AG09309 (cell line): ENCODE measurements at places on chromosomes 2 and 18.

GRCh38 chr2:189363559-189363958 lies 77.7 kb upstream of the WDR75 start:
- no peak for DNase-seq

DNA sequence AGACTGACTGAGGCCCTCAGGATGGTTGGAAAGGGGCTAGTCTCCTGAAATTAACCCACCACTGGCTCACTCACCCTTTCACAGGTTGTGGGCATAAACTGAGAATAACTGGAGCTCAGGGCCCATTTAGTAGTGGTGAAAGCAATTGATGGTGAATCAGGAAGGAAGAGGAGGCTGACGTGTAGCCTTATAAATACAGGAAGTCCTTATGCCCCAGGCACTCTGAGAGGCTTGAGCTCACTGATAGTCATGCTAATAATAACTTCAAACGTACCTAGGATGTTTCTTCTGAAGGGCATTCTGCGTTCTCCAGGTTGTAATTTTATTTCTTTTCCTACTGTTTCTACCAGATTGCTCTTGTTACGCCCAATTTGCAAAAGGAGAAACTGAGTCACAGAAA lies 328.4 kb downstream of the CLIP4 start:
- no peak for DNase-seq

DNA sequence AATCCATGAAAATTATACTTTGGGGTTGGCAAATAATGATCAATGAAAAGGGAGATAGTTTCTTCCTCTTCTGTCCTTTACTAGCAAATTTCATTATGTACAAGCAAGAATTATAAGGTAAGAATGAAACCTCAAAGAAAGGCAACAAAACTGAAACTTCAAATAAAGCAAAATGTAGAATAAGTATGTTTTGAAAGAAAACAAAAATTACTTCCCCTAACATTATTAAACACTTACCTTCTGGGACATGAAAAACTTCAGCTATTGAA lies 29.4 kb downstream of the THADA start:
- no peak for DNase-seq

DNA sequence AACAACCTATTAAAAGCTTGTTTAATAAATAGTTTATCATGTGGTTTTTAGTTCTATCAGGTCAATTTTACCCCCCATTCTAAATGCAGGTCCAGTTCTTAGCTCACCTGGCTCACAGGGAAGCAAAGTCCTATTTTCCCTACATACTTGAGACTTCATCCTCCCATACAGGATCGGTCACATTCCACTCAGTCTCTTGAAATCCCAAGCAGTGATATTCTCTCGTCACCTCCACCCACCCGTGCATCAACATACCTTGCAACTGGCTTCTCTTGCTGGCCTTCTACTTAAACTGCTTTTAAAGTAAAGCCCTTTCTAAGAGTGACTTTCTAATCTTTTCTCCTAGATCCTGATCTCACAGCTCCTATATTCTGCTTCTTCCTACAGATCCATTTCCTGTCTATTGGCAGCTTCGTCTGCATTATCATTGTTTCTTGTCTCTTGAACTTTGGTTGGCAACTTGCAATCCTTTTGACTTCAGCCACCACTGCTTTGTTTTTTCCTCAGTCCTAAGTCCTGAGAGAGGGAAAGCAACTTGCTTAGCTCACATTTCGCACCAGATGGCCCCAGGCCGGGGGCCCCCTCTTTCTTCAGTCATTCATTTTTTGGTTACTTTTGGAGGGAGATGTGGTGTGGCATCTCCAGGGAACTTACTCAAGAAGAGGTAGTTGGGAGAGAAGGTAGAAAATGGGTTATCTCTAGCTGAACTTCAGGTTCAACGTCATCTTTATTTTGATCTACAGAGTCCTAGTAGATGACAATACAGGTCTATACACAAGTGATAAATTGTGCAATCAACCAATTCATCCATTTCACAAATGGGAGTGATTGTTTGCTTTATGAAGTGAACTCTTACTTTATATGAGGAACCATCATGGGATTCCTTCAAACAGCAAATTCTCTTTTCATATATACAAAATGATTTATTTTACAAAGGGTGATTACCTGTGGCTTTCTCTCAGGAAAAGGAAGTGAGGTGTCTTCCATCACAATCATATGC lies 23.9 kb upstream of the NCOA1 start:
- no peak for DNase-seq

DNA sequence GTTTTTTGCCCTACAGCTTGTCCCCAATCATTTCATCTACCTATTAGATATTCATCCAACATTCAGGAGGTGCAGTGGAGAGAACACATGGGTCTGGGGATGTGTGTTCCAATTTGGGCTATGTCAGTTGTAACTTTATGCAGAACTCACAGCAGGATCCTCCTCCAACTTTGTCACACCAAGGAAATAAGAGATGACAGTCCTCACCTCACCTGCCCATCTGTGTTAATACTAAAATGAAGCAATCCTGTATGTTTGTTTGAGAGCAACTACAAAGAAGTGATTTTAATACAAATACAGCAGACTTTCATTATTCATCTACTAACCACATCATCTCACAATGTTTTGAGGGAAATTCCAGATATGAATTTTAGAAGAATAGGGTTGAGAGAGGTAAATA lies 126.7 kb downstream of the ARHGAP15 start:
- DNase-seq: no peak

DNA sequence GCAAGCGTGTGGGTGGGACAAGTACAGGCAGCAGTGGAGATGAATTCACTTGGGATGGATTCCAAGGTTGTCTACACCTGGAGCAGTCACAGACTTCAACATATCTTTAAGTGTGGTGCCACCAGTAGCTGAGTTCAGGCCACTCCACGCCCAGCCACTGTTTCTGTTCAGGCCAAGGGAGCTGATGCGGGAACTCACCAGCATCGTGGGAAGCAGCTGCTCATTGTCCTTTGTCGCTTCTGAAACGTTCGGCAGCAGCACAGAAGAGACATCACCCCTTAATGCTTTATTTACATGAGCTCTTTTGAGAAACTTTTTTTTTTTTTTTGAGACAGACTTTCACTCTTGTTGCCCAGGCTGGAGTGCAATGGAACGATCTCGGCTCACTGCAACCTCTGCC lies 19.9 kb upstream of the INHBB start:
- no peak for DNase-seq
